ENCODE measurements at places on chromosomes 2 and 18. TPM values are rescaled to one million over a fixed set of nuclear protein-coding genes. Genes with fewer than 3 reads are reported as not detected.
A peak's percentile ranks its signal among the peaks of the same experiment; 100 is the strongest.

KHK gene
- 3.3 TPM for total RNA-seq

SYT4 gene
- total RNA-seq = 0.06 TPM

ONECUT2 gene
- total RNA-seq = 0.15 TPM

ELOA2 gene
- not detected for total RNA-seq

DNA sequence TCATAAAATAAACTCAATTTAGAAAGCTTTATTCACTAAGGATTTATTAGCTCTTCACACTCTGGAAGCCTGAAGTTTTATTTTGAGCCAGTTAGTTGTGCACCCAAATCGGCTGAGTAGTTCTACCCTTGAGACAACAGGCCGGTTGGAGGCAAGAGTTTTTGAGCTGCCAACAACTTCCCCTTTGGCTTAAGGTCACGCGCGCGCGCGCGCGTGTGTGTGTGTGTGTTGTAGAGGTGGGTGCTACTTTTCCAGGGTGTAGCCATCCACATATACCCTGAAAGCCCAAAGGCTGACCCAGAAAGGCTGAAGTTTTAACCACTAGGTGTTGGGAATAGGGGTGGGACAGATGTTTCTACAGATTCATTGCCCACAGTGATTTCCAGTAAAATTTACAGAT lies 150.2 kb upstream of the LHCGR start:
- DNase-seq = no peak

DNA sequence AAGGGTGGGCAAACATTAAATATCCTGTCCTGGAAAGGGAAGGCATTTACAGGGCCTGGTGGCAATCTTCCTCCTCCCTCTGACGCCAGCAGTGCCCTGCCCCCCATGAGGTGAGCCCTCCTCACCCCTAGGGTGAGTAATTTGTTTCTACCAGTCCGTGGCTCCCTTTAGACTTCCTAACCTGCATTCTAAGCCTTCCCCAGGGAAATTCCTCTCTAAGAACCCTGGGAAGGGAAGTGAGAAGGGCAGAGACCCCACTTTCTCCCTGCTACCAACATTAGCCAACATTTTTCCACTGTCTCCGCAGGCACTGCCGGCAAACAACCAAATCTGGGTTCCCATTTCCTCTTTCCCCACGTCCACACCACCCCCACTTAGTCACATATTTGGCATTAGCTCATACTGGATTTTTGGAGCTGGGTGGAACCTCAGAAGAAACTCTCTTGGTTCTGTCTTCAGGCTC lies 69.3 kb downstream of the NRP2 start:
- no peak for DNase-seq

DNA sequence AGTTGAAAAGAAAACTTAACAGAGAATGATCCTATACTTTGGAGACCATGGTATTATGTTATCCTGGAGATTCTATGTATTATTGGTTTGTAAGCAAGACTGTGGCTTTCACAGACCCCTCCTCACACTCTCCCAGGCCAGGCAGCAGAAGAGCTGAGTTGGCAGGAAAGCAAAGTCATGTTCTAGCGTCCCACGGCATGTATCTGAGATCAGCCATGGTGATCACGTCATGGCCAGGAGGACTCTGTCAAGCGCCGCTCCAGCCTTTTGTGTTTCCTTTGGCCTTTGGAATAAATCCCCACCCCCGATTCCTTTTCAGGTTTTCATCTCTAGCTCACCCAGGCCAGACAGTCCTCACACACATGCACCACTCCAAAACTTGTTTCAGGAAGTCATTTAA lies 39.1 kb downstream of the LRRC30 start:
- DNase-seq = no peak

GRCh38 chr18:1811282-1811681 lies 760.0 kb downstream of the METTL4 start:
- no peak for DNase-seq

GRCh38 chr18:48263914-48264902 lies 145.0 kb downstream of the ZBTB7C start:
- peak; percentile 39 for DNase-seq

DNA sequence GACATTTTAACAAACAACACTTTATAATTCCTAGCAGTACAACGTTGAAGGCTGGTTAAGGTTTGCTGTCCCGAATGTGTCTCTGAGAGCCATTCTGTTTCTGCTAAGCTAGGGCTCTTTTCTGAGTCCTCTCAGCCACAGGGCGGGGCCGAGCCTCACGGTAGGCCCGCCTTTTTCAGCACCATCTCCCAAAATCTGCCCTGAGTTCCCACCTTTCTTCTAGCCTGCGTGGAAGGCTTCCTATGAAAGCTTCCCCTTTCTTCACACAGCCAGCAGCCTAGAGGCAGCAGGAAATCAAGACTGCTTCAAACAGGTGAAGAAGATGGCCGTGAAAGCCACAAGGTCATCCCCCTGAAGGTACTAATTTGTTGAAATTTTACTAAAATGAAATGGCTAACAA lies 255.5 kb downstream of the CDH2 start:
- DNase-seq = peak; percentile 11

- peak; percentile 5 for DNase-seq
Observed at GRCh38 chr2:201116959-201117734, 1.2 kb downstream of the CFLAR start.

DNA sequence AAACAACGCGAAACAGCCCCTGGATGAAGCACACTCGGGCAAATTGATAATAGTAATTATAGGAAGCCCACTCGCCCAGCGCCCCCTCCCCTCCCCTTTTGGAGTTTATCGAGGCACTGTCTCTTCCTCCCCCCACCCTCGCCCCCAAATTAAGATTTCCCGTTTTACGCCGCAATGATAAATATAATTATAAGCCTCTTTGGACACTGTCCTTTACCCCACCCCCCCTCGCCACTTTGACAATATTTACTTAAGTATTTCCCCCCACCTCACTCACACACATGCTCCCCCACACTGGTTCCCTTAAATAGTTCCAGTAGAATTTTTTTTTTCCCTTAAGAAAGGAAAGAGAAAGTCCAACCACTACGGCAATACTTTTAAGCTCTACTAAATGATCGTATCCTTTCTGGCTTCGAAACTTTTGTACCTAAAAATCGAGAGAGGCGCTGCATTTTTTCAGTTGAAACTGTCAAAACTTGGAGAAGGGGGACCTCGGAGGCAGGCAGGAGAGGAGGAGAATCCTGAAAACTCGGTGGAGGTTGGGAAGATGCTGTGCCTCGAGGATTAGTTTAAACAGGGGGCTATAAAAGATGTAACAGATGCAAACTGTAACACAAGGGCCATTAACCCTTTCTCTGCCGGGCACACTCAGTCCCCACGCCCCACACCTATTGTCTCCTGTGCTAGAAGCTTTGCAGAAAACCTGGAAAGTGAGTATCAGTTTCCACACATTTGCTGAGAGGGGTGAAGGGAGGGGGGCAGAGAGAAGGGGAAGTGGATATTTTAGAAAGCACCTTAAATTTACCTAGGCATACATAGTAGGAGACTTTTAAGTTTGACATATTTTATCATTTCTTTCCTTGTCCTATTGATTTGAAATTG lies 1.8 kb downstream of the ZEB2 start:
- DNase-seq = peak; percentile 54

- DNase-seq = no peak
Observed at GRCh38 chr2:239087046-239087710, 239.3 kb downstream of the TWIST2 start.

GRCh38 chr2:239625971-239626734 lies 225.3 kb upstream of the HDAC4 start:
- no peak for DNase-seq

DNA sequence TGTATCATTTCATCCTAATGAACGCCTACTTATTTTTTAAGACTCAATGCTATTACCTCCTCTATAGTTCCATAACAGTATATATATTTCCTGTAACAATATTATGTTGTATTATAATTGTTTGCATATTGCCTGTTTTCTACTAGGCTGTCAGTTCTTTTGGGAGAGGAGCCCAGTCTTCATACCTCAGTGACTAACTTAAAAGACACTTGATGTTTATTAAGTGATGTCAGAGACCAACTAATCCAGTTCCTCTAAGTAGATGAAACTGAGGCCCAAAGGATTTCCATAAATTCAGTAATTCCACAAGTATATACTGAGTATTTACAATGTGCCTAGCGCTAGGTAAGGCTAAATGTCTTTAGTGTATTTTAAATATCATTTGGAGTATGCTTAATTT lies 48.9 kb upstream of the AAK1 start:
- DNase-seq = no peak

DNA sequence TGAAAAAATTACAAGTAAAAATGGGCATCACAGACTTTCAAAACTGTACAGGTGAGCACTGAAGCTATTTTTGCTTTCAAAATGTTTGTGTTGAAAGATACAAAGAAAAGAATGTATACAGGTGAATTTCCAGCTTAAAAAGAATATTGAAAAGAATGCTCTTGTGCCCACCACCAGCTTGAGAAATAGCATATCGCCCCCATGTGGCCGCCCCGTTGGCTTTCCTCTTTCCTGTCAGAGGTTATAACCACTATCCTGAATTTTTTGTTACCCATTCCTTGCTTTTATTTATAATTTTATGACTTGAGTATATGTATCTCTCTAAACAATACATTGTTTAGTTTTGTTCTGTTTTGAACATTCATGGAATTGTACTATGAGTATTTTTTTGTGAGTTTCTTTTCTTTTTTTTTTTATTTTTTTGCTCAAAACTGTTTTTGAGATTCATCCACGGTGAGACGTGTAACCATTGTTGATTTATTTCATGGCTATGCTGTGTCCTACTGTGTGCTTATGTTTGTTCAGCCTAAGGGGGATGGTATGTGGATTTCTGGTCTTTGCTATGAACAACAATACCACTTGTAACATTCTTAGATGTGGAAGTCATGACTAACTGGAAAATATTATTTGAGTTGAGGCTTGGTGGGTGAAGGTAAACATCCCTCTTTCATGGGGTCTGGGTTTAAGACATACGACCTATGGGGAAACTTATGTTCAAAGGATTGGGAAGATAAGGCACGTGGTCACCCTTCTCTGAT lies 11.6 kb downstream of the TRPM8 start:
- peak; percentile 70 for DNase-seq

- no peak for DNase-seq
Observed at GRCh38 chr2:133705287-133705686, 137.0 kb upstream of the NCKAP5 start.

- DNase-seq = no peak
Observed at GRCh38 chr2:41488888-41489287, 558.9 kb upstream of the PKDCC start.
